ENCODE measurements at places on chromosomes 1 and 21.
A peak's percentile ranks its signal among the peaks of the same experiment; 100 is the strongest.

DNA sequence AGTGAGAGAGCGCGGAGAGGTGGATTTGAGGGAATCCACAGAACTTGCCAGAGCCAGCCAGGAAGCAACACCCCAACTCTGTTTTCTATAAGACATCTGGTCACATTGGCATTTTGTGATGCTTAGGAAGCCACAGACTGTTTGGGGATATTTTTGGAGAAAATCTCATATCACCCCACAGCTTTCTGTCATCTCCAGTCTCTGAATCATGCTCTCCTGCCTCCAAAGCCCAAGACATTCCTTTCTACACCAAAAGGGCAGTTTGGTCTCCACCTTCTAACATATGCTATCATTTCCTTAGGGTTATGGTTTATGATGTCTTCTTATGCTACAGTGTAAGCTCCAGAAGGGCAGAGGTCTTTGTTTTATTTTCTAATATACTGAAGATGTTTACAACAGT lies 14.4 kb upstream of the BCL10 start:
- no peak for DNase-seq

DNA sequence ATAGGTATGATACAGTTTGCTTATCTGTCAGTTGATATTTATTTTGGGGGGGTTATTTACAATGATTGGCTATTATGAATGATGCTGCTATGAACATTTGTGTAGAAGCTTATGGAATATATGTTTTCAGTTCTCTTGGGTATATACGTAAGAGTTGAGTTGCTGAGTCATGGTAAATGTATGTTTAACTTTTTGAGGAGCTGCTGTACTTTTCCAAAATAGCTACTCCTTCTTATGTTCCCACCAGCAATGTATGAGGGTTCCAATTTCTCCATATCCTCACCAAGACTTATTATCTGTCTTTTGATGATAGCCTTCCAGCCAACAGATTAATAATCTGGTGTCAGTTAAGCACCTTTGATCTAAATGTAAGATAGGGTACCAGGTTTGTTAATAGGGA lies 11.9 kb downstream of the SOAT1 start:
- DNase-seq = no peak

DNA sequence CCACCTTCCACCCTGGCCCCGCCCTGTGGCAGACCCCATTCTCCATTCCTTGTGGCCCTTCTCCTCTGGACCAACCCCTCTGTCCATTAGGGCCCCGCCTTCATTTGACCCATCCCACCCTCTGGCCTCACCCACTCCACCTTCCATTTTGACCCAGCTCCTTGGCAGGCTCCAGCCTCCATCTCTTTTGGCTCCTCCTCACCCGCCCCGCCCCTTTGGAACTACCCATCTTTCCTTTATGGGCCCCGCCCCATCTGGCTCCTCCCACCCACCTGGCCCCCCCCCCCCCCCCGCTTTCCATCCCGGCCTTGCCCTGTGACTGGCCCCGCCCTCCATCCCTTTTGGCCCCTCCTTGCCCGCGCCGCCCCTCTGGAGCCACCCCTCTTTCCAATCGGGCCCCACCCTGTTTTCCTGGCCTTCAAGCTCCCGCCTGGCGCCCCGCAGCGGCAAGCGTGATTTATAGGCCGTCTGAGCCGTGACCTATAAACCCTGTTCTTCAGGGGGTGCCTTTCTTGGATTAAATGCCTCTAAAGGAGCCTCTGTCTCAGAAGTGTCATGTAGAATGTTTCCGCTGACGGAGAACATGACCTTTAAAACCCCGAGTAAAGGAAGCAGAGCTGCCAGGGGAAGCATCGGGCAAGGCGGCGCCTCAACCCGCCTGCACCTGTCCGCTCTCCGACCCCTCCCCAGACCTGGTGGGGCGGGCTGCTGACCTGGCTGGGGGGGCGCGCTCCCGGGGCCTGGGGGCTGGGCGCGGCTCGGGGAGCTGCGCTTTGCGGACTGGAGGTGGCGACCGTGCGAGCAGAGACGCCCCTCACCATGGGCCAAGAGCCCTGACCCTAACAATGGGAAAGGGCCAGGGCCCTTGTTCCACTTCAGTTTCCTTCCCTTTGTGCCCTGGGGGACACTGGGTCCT lies 178.0 kb downstream of the CAMTA1 start:
- DNase-seq = peak; percentile 59

DNA sequence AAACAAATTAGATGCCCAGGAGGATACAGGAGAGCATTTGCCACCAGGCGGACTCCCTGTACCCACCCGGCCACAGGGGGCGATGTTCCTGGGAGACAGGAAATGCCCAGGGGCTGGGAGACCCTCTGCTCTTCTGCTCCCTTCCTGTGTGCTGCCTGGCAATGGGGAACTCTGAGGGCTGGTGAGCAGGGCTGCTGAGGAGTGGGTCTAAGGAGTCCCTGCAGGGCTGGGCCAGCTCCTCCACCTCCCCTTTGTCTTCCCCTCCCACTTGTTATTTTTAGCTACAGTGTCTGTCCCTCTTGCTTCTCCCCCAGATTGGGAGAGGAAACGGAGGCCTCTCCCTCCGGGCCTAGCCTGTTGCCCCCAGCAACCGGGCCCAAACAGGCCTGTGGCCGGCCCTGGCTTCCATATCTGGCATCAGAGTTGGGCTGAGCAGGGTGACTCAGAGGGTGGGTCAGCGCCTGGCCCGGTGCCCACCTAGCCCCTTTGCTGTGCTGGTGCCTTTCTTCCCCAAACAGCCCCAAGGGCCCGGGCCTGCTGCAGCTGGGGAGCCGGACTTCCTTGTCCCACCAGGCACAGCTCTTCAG lies 11.6 kb downstream of the LMNA start:
- DNase-seq = peak; percentile 87

- DNase-seq = no peak
Measured at GRCh38 chr1:44646261-44647110, 27.8 kb downstream of the TMEM53 start.

Data from activated CD4-positive, alpha-beta T cell treated with anti-CD3 and anti-CD28 coated beads, Interleukin-2, Interleukin-6, amounts not matched to agents 100 ng/mL and 50 ng/mL, durations not matched to agents 16 hours and 8 hours (primary cell).